AG04450 (cell line): ENCODE measurements at places on chromosomes 5 and 9.

GRCh38 chr5:171261361-171261760 is 47.7 kb upstream of the TLX3 start:
- no peak for DNase-seq

DNA sequence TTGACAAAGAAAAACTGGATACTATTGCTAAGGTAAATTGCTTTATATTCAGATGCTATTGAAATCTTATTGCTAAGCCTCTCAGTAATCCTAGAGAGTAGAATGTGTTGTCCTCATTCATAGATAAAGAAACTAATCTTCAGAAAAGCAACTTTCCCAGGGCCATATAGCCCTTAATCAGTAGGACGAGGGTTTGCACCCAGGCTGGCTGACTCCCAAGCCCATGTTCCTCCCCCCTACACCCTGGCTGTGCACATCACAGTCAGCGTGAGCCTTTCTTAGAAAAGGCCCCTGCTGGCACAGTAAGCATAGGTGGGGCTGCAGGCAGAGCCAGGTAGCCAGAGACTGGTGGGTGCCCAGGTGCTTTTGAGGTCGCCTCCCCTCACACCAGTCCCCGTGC is 15.8 kb upstream of the GLIPR2 start:
- DNase-seq = no peak

- no peak for DNase-seq
These were observed 22.8 kb downstream of the COL5A1 start for GRCh38 chr9:134664446-134664845.

DNA sequence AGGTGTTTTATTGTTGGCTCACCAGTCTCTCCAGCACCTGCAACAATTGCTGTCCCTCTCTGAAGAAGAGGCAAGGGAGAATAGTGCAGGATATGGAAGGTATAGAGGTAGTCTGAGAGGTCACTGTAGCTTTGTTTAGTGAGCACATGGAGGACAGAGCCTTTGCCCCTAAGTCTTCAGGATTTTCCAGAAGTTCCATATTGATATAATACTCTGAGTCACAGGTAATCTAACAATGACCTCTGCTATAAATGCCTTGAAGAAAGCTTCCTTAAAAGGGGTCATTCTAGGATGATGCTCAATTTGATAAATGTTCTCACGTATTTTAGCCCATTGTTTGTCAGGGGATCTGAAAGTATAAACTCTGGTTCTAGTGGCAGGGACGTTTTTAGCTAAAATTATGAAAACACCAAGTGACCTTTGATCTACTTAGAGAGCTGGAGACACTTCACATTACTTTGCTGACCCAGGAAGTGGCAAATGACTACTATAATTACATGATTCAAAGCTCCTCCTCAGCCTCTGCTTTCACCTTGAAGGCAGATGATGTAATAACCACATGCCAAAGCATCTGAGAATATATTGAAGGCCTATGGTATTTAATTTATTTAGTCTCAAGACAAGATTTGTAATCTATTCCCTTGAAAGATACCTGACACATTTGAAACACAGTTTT is 366.9 kb upstream of the NUDT12 start:
- DNase-seq = no peak

- DNase-seq = no peak
These were observed 60.1 kb upstream of the HSPA9 start for GRCh38 chr5:138635265-138635664.

DNA sequence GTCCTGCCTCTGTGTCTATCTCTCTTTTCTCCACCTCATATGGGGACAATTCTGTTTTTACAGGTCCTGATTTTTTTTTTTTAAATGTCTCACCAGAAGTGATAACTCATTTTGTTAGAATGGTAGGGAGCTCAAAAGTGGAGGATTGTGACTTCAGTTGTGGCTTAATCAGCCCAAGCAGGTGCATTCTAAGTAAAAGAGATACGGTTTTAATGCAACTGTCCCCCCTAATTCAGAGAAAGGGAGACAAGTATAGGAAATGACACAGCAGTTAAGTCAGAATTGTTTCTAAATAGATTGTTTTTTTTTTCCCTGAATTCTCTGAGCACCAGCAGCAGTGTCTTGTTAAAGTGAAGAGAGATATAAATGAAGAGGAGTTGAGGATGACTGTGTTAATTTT is 24.5 kb downstream of the MAST4 start:
- no peak for DNase-seq

DNA sequence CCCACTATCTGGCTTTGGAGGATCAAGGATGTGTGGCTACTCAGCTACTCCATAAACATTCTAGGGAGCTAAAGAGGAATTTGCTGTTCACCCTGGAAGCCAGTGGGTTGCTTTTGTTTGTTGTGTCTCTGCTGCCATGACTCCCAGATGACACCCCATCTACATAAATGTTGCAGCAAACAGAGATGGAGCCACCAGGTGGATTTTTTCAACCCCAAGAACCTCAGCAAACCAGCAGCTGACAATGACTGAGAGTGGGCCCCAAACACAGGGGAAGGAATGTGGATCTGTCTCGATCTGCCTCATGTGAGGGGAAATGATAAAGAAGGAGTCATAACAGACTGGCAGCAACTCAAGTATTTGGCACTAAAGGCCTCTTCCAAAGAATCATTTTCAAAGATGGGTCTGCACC is 132.7 kb upstream of the TNC start:
- peak; percentile 96 for DNase-seq

GRCh38 chr9:93668261-93668871 is 92.0 kb downstream of the PHF2 start:
- DNase-seq = no peak

- no peak for DNase-seq
These were observed at the start of gene TRPM3 for GRCh38 chr9:71121275-71122021. TSS of gene TRPM3 (minus strand) at chr9:71121621. CDS start at chr9:71121354, 267 bp downstream.

DNA sequence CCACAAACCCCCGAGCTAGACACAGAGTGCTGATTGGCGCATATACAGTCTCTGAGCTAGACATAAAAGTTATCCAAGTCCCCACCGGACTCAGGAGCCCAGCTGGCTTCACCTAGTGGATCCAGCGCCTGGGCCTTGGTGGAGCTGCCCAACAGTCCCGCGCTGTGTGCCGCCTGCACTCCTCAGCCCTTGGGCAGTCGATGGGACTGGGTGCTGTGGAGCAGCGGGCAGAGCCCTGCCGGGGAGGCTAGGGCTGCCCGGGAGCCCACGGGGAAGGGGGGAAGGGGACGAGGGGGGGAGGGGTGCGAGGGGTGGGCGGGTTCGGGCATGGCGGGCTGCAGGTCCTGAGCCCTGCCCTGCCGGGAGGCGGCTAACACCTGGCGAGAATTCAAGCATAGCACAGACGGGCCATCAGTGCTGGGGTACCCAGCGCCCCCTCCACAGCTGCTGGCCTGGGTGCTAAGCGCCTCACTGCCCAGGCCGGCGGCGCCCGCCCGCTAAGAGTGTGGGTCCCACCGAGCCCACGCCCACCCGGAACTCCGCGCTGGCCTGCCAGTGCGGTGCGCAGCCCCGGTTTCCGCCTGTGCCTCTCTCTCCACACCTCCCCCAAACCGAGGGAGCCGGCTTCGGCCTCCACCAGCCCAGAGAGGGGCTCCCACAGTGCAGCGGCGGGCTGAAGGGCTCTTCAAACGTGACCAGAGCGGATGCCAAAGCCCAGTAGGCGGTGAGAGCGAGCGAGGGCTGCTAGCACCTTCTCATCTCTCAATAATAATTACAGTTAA is 391.2 kb upstream of the NUDT12 start:
- no peak for DNase-seq

- no peak for DNase-seq
These were observed 55.9 kb downstream of the ADRB2 start for GRCh38 chr5:148882332-148882731.

DNA sequence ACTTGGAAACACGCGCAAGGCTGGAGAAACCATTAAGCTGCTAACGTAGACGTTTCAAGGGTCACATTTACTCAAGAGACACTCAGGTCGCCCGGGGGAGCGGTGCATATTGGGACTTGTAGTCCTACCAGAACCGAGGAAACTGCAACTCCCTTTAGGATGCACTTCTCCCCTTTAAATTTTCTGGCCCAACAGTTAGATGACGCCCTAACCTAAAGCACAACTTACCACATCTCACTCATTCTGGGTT is 384 bp upstream of the DMXL1 start:
- DNase-seq = no peak

GRCh38 chr9:19161257-19162025 is 34.1 kb upstream of the PLIN2 start:
- peak; percentile 81 for DNase-seq

- peak; percentile 72 for DNase-seq
These were observed 3.9 kb upstream of the GNAQ start for GRCh38 chr9:78035383-78035993.

- DNase-seq = no peak
These were observed 351.4 kb downstream of the PLK2 start for GRCh38 chr5:58108511-58108910.

DNA sequence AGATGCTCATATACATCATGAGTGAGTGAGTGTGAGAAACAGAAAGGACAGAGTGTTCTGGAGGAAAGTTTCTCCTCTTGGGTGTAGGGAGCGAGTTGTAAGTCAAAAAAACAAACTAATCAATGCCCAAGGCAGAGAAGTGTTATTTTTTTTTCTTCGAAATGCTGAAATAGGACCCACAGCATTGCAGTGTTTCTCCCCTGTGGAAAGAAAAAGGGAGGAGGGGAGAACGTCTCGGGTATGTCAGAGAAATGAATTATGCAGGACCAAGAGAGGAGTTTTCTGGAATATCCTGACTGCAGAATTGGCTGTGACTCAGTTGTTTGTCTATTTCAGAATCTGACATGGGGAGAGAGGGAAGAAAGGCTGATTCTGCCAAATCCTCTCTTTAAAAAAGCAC is 337.9 kb upstream of the RFX3 start:
- DNase-seq = no peak

- peak; percentile 91 for DNase-seq
These were observed 21.0 kb downstream of the RUSC2 start for GRCh38 chr9:35510754-35511428.

DNA sequence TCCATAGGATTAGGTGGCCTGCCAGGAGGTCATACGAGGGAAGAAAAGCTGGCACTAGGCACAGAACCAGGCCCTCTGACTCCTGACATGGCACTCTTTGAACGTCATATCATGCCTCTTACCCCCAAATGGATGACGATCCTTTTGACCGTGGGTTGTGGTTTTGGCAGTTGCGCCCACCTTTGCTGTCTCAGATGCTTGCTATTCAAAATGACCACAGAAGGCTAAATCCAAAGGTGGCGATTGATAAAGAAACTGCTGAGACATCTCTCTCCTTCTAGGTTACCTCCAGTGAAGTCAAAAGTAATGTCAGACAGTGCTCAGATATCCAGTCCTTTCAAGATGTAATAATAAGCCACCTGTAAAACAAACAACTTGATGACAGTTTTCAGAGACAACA is 385.0 kb downstream of the EFNA5 start:
- no peak for DNase-seq

- no peak for DNase-seq
These were observed 150.3 kb upstream of the ACTBL2 start for GRCh38 chr5:57632937-57633336.

- no peak for DNase-seq
These were observed 189.4 kb upstream of the DMRTA1 start for GRCh38 chr9:22257026-22257816.

- no peak for DNase-seq
These were observed 218.7 kb downstream of the ARRDC3 start for GRCh38 chr5:91164424-91164823.

- DNase-seq = no peak
These were observed 984.5 kb upstream of the CDH18 start for GRCh38 chr5:20972419-20972925.

GRCh38 chr5:135308752-135309151 is 90.3 kb downstream of the MACROH2A1 start:
- DNase-seq = peak; percentile 82

GRCh38 chr5:109693535-109694400 is 4.0 kb downstream of the MAN2A1 start:
- no peak for DNase-seq

DNA sequence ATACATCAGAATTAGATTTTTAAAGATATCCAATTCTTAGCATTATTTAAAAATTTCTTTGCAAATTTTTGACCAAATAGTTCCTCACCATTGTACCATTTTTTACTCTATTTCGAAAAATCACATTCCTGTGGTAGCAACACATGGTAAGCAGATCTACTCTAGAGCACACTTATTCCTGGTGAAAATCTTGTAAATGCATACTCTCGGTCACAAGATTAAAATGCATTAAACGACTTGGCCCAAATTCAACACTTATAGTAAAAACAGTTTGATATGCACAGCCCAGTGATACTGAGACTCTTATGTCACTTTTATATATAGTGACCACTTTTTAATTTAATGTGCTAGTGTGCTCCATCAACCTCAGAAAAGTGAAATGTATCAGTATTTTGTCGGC is 208.8 kb upstream of the TARS1 start:
- peak; percentile 10 for DNase-seq

DNA sequence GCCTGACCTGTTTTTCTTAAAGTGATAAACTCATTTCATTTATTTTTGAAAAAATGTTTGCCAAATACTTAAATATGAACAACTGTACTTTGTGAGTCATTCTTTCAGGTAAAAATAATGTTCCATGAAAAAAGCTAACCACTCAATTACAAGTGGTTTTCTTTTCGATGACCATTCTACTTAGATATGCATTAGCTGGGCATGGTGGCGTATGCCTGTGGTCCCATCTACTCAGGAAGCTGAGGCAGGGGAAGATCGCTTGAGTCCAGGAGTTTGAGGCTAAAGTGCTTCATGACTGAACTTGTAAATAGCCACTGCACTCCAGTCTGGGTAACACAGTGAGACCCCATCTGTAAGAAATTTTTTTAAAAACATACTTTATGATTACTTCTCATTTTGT is 4.0 kb upstream of the WDR70 start:
- DNase-seq = no peak

GRCh38 chr9:123583646-123584045 is 227.6 kb downstream of the CRB2 start:
- no peak for DNase-seq

DNA sequence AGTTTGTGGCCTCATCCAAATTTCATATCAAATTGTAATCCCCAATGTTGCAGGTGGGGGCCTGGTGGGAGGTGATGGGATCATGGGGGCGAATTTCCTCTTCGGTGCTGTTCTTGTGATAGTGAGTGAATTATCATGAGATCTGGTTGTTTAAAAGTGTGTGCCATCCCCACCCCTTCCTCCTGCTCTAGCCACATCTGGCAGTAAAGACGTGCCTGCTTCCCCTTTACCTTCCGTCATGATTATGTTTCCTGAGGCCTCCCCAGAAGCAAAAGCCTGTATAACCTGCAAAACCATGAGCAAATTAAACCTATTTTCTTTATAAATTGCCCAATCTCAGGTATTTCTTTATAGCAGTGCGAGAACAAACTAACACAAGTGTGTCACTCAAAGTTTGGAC is 71.0 kb upstream of the MOCS2 start:
- DNase-seq = no peak
